ENCODE measurements at places on chromosomes 1 and 21. TPM values are rescaled to one million over a fixed set of nuclear protein-coding genes. Genes with fewer than 3 reads are reported as not detected.

- DNase-seq, result peak; percentile 63
Measured at GRCh38 chr1:43302721-43303470, 2.1 kb downstream of the TIE1 start.

- DNase-seq, result no peak
Measured at GRCh38 chr1:219385787-219386427, 212.2 kb downstream of the LYPLAL1 start.

- no peak for DNase-seq
Measured at GRCh38 chr1:209624558-209625549, 27.4 kb downstream of the LAMB3 start.

SLC2A5 gene
- polyA plus RNA-seq, result 87.3 TPM

All from large intestine (tissue), 12 donors.